ENCODE measurements at places on chromosomes 6 and 20.

- no peak for DNase-seq
Measured at GRCh38 chr6:127201321-127201720, 65.3 kb upstream of the RNF146 start.

GRCh38 chr6:31736021-31736767 lies at the start of gene CLIC1:
Gene CLIC1 (minus strand): TSS chr6:31736530. CDS start chr6:31736300, 230 bp downstream.
- DNase-seq: peak; percentile 70

DNA sequence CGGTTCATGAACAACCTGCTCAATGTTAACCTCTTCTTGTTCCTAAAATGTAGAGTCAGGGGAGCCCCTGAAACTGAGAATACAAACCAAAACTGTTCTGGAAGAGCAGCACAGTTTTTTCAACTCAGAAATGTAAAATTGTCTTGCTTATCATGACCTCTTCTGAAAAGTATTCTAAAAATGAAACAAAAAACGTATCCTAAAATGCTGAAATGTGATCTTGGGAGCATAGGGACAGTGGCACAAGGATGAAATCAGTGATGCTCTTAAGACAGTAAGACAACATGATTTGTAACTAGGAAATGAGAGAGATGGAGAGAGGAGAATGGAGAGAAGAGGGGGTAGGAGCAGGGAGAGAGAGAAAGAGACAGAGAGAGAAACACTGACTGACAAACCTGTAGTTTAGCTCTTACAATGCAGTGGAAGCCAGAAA lies 27.5 kb downstream of the NCOA7 start:
- DNase-seq: no peak

DNA sequence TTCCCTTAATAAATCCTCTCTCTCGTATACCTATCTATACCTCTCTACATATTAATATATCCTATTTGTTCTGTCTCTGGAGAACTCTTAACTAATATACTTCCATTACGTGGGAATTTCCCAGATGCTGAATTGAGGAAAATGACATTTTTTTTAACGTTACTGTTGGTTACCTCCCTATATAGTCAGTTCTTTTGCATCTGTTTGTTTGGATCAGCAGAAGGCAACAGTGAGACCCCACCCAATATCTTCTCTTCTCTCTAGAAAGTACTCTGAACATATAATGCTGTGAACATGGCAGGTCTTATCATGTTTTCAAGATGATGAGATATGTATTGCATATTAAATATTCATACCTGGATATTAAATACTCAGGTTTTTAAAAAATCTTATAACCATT lies 12.7 kb downstream of the RFPL4B start:
- DNase-seq: no peak

DNA sequence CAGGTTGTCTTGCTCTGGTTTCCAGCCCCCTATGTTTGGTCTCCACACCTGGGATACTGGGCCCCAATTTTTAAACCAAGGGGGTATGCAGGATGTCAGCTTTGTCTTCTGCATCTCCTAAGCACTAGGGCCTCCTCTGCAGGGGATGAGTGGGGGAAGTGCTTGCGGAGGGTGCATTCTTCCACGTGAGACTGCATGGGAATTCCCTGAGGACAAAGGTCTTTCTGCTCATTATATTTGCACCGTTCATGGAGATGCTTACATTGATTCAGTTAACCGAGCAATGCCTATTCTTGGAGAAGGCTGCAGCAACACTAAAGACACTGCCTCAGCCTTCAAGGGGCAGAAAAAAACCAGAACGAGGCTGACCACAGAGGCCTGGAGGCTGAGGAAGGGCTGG lies 45.4 kb downstream of the RAB44 start:
- DNase-seq: no peak
